ENCODE measurements at places on chromosomes 6 and 20.

DNA sequence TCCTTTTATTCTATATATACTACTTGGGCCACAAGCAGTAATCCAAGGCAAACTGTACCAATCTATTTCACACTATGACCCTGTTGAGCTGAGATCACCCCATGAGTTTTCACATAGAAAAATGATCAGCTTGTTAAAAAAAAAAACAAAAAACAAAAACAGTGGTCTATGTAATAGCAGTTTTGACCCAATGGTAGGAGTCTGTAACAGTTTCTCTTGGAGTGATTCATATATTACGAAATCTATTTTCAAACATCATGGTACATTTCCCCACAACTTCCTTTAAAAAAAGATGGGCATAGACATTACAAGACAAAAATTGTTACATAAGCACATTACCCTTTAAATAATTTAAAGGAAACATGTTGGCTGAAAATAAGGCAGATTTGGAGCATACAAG, 78.1 kb downstream of the PRSS35 start:
- no peak for ATAC-seq

GRCh38 chr6:84447651-84448050, 220.2 kb upstream of the CEP162 start:
- ATAC-seq = no peak

- no peak for ATAC-seq
These were observed 57.7 kb upstream of the UST start for GRCh38 chr6:148689168-148689567.

- peak; percentile 29 for ATAC-seq
These were observed 99.5 kb upstream of the SUPT3H start for GRCh38 chr6:45477278-45477677.

GRCh38 chr6:166592821-166593220, 6.3 kb upstream of the RAMACL start:
- ATAC-seq = no peak

DNA sequence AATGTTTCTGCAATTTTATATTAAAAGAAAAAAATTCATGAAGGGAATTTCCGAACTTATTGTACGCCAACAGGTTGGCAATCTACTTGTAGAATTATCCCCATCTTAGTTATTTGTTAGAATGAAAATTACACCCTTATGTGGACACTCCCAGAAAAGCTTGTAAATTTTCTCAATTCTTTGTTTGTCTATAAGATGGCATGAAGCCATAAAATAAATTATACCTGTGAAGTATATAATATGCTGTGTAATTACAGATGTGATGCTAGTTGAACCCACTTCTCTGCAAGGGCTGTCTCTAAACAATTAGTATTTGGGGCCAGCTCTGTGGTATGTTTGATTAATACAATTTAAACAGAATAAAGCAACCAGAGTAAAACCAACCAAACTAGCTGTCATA, 52.1 kb upstream of the DSP start:
- ATAC-seq = no peak

DNA sequence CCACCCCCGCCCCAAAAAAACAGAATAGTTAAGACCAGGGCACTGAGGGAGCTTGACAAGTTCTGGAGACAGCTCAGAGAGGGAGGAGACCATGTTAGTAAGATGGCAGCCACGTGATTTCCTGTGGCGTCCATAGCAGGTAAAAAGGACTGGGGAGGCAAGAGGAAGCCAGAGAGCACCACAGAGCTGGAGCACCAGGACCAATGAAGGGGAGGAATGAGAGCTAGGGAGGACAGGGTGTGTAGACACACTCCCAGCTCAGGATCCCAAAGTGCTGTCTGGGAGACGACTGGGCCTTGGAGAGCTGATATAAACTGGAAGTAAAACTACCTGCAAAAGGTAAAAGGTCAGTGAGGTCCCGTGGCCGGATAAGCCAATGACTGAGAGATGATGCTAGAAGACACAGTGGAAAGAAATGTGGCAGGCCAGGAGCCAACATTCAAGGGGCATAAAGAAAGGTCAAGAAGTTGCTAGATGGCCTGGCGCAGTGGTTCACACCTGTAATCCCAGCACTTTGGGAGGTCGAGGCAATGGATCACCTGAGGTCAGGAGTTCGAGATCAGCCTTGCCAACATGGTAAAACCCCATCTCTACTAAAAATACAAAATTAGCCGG, 39.0 kb downstream of the SLC23A2 start:
- ATAC-seq = peak; percentile 75

DNA sequence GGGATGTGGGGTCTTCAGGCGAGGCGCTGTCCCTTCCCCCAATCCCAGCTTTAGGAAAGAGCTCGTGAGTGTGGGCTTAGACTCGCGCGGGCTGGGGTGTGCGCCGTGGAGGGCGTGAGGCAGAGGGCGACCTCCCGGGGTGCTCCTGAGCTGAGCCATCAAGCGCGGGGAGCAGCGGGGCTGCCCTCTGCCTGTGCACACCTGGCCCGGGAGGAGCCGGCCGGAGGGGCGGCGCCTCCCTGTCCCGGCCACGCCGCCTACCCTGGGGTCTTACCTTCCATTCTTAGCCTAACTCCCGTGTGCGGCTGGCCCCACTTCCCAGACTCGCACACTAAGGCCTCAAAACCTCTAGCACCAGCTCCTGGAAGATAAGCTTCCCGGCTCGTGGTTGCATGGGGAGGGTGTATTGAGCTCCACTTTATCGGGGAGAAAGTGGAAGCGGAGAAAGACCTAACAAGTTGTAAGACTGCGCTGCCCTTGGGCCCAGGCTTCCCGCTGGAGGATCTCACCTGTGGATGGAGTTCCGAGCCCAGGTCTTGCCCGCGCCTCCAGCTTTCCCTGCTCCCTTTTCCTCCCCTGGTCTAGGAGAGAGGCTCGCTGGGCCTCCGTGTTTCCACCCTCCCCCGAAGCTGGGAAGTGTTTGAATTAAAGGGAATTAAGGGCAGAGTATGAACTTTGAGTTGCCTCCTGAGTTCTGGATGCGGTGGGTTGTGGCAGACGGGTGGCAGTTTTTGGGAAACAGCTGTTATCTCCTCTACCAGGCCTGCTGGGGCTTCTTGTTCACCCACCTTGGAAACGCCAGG, 1.2 kb downstream of the DNMT3B start:
- peak; percentile 38 for ATAC-seq

GRCh38 chr6:8006208-8006607, 58.0 kb downstream of the BLOC1S5 start:
- no peak for ATAC-seq

- no peak for ATAC-seq
These were observed 28.2 kb upstream of the SPAG4 start for GRCh38 chr20:35587436-35587835.

GRCh38 chr6:64439274-64439673, 803.7 kb downstream of the PHF3 start:
- ATAC-seq = no peak

- no peak for ATAC-seq
These were observed 15.2 kb upstream of the SPAG4 start for GRCh38 chr20:35600176-35600992.

GRCh38 chr20:9476637-9477036, 37.8 kb upstream of the LAMP5 start:
- no peak for ATAC-seq

DNA sequence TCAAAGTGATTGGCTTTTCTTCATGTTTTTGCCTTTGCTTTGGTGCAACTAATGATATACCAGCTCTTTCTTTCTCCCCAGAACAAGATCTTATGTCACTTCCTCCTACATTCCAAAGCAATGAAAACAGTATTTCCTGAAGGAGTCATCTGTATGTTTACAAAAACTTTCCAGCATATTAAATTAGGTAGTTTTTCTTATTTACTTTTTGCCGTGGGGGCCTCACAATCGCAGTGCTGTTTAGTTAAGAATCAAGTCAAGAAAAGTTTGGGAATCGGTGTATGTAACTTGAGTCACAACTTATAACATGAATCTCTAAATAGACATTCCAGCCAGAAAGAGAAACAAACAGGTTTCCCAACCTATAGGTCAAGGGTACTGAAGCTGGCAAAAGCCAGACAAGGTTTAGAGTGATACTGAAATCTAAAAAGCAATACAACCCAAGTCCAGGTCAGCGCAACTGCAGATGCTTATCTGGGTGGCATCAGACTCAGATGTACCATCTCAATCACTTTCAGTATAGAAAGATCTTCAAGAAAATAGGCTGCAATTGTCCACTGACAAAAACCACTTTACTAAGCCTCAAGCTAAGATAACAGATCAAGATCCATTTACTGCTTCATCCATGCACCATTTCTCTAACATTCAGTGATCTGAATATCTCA, 63.6 kb downstream of the IPCEF1 start:
- ATAC-seq = no peak

GRCh38 chr6:135828021-135828420, 23.5 kb upstream of the PDE7B start:
- no peak for ATAC-seq

GRCh38 chr20:16007164-16007563, 566.1 kb downstream of the KIF16B start:
- no peak for ATAC-seq

DNA sequence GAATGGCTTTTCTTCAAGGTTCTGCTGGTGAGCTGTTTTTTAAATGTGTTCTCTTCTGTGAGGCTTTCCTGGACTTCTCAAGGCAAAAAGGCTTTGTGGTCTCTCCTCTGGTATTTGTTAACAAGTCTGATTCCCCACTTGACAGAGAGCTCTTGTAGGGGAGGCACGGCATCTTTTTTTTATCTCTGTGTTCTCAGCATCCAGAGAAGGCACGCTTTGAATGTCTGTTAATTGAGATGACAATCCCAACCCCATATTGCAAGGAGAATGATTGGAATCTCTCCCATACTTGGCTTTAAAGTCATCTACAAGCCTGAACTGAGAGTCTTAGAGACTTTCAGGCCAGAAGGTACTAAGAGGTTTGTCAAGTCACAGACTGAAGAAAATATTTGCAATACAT, 22.6 kb downstream of the EDN1 start:
- ATAC-seq = no peak

DNA sequence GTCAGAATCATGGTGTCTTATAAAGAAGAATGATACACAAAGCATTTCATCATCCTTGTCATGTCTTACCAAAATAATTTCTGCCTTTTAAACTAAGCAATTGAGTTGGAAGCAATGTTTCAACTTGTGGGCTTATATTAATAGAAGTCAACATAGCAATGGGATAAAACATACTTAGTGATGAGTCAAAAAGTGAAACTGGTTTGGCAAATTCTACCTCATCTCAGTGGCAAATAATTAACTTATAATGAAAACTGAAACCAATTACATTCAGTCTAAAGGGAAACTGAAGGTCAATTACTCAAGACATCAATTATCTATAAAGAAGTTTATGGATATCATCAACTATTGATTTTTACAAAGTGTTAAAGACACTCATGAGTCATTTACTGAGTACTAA, 463.8 kb downstream of the BMP2 start:
- no peak for ATAC-seq

DNA sequence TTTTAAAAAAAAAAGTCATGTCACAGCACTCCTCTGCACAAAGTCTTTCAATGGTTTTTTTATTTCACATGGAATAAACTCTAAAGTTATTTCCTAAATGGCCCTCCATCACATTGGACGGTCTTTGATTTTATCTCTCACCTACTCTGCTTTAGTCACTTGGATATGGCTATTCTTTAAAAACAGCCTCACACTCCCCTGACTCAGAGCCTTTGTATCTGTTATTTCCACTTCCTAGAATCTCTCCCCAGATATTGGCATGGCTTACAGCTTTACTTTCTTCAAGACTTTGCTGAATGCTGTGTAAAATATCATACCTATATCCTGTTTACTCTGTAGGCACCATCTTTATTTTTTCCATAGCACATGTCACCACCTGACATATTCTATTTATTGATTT, 194.7 kb upstream of the MCHR2 start:
- ATAC-seq = no peak

- ATAC-seq = no peak
These were observed 115.4 kb downstream of the OPN5 start for GRCh38 chr6:47897247-47897646.

DNA sequence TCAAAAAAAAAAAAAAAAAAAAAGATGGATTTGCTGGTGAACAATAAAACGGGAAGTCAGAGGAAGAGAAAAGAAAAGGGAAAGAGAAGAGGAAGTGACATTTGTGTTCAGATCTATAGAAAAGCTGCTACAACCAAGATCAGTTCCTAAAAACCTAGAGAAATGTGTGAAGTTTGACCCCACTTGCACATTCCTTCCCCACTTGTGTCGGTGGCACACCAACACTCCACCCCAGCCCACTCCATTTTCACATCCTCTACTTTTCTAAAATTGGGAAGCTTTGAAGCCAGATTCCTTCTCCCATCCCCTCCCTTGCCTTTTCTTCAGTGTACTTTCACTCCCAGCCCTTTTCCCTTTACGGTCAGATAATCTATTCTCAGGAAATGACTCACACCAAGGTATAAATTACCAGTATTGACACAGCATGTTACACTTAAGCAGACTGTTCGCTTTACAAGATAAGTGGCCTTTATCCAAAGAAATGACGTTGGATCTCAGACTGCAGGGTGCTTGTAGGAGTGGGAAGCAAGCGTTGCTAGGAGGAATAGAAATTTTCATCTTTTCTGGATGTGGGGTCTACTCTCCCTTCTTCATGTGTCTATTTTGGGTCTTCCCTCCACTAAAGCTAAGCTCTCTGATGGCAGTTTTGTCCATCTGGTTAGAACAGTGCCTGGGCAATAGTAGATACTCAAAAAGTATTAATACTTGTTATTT, 92.5 kb upstream of the ADGRF1 start:
- no peak for ATAC-seq

GRCh38 chr20:48366230-48366629, 461.6 kb downstream of the PREX1 start:
- no peak for ATAC-seq

DNA sequence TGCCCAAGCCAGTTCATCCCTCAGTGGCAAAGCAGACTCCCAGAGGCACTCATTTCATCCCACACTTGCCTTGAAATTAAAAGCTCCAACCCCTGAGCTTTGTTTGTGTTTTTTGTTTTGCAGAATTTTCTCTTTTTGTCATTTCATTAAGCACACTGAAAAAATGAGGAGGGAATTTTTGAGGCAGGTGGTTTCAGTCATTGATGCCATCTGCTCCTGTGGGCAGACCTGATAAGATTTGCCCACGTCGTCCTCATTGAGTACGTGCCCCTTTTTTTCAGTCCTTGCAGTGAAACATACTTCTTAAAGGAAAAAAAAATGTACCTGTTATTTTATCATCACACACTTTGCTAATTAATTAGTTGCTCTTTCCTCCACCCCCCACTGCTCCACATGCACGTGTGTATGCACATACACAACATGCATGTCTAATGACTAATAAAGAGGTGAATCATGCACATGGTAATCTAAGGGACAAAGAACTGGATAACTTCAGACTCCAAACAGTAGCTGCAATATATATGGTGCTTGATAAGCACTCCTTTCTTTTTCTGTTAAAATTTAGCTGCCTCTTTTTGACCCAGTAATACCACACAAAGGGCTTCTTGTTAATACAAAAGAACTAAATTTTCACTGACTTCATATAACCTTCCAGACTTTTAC, 102.1 kb upstream of the TMEM181 start:
- no peak for ATAC-seq

GRCh38 chr6:64383277-64383676, 747.7 kb downstream of the PHF3 start:
- no peak for ATAC-seq

DNA sequence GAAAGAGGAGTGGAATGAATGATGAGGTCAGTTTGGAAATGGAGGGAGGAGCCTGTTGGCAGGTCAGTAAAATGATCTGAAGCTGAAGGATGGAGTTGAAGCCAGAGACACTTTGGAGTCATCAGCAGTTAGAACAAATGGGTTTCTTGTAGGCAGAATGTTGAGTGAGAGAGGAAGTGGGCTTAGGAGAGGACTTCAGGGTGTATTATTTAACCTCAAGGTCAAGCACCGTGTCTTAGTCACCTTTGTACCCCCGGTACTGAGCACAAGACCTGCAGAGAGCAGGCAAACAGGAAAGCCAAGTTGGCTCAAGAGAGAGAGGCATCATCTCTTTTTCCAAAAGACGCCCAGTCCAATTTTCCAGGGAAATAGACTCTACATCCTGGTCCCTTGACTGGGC, 23.3 kb downstream of the C20orf173 start:
- no peak for ATAC-seq

Data from activated CD4-positive, CD25-positive, alpha-beta regulatory T cell treated with anti-CD3 and anti-CD28 coated beads, Interleukin-2, amount 50 U/mL, for 24 hours (primary cell).